ENCODE measurements at places on chromosomes 2 and 18.
A peak's percentile ranks its signal among the peaks of the same experiment; 100 is the strongest.

GRCh38 chr2:140496714-140497113 is 1634.1 kb downstream of the LRP1B start:
- DNase-seq = no peak

DNA sequence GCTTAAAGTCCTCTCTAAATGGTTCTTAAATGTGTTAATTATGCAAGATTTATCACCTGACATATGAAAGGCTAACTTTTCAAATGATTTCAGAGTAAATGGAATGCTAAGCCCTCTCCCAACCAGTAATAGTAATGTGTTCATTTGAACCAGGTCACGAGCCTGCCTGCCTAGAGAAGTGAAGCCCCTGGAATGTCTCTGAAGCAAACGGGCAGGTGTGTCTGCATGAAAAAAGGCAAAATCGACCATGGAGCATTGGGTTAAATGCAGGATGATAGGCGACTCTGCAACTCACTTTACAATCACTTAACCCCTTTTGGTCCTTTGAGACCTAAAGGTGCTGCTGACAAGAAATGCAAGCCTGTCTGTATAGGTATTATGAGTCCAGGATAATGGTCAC is 798.4 kb upstream of the ACVR2A start:
- no peak for DNase-seq

DNA sequence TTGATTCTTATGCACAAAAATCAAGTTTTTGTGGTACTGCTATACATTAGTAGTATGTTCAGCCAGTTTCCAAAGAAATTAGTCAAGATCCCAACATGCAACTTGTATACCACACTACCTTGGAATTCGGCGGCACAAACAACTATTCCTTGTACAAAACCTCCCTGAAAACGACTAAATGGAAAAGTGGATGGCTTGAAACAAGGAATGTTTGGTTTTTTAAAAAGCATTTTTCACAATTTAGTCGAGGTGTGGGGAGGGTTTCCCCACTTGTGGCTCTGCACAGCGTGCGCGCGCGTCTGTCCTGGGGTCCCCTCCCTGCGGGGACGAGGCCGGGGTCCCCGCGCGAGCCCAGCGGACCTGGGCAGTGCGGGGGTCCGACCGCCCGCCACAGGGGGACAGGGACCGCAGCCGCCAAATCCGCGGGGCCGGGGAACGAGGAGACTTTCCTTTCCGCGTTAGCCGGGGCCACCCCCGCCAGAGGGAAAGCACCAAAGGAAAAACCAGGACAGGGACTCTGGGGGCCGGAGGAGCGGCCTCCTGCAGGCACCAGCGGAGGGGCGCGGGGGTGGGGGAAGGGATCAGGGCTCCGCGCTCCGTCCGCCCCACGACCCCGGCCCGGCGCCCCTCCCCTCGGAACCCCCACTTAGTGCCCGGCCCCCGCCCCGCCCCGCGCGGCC is 534 bp upstream of the SOCS6 start:
- peak; percentile 71 for DNase-seq

- peak; percentile 90 for DNase-seq
Observed at GRCh38 chr2:10079870-10080535, at the start of gene CYS1. TSS of gene CYS1 (minus strand) at chr2:10080411. CDS start at chr2:10080223, 188 bp downstream.

GRCh38 chr2:27084297-27085061 is 2.1 kb upstream of the KHK start:
- DNase-seq = no peak

DNA sequence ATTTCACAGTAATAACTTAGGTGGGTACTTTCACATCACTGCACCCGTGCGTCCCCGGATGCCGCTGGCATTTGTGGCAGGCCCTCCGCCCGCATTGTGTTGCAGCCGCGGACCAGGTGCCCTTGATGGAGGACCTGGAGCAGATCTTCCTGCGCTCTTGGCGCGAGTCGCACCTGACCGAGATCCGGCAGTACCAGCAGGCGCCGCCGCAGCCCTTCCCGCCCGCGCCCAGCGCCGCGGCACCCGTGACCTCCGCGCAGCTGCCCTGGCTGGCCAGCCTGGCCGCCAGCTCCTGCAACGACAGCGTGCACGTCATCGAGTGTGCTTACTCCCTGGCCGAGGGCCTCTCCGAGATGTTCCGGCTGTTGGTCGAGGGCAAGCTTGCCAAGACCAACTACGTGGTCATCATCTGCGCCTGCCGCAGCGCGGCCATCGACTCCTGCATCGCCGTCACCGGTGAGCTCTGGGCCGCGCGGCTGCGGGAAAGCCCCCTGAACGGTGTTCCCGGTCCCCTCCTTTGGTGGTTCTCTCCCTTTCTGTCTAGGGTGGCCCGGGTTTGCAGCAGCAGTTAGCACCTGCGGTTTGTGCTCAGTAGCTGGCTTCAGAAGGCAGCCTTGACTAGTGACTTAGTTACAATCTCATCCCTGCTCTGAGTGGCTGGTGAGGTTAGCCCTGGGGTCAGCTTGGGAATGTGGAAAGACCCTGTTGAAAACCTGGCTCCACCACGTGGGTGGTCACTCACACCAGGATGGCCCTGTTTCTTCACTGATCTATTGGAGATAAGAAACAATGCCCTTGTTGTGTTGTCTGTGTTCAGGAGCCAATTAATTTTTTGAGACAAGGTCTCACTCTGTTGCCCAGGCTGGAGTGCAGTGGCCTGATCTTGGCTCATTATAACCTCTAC is 59.1 kb downstream of the GREB1 start:
- no peak for DNase-seq

- no peak for DNase-seq
Observed at GRCh38 chr18:35164133-35164532, 76.7 kb upstream of the ZNF397 start.

GRCh38 chr2:241959751-241960269 is 90.3 kb downstream of the RTP5 start:
- no peak for DNase-seq

- DNase-seq = no peak
Observed at GRCh38 chr2:63000801-63001200, 49.8 kb upstream of the OTX1 start.

GRCh38 chr2:113212245-113213060 is 38.7 kb downstream of the PSD4 start:
- DNase-seq = no peak

- no peak for DNase-seq
Observed at GRCh38 chr2:239271882-239272281, 128.9 kb downstream of the HDAC4 start.

DNA sequence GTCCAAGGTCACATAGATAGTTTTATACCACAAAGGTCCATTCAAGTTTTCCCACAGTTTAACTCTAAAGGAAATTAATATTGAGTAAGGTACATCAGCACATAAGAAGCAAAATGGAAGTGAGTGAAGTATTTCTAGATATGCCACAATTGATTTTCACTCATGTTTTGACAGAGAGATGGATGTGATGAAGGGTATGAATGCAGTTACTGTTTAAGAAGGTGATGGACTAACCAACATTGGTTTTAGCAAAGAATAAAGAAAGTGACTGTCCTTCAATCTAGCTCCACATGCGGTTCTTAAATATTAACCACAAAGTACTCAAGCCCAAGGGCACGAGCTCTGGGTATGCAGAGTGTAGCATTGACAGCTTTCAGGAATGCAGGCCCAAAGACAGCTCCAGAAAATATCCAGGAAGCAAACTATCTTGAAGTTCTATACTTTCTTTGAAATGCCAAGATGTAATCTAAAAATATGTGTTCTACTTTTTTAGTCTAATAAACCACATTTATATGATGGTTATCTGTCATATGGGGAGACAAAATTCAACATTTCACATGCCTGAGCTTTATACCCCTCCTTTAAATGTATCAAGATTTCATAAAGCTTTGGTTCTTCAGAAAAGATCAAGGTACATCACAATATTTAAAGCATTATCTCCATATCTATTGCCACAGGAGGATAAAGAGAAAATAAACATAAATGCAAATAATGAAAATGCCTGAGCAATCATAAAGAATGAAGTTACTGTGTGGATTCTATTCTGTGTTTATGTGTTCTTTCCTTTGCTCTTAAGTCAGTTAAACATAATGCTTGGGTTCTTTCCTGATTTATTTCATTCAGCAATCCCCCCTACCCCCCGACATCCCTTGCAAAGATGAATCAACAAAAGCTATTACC is 6.7 kb upstream of the SCN1A start:
- DNase-seq = no peak

DNA sequence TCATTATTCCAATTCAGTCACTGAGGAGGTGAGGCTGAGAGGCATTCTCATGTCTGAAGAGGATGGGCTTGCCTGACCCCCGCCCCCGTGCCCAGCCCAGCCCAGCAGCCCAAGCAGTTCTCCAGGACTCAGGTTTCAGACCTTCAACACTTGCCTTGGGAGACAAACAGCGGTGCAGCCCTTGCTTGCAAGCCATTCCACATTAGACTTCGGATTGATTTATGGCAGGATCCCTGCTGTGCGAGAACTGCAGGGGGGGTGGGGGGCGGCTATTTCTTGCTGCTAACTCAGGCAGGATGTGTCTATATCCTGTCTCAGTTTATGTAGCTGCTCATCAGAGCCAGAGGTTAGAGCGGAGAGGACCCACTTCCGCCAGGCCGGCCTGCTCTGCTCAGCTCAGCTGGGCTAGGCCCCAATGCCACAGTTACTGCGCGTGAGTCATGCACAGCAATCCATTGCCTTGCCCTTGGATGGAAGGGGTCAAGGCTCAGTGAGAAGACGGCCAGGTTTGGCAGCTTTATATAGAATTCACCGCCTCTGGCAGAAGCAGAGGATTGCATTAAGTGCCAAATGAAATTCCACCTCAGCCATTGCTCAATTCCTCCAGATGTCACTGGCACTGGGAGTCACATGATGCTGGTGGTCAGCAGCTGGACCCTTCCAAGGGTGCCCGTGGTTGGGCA is 1.8 kb downstream of the GYPC start:
- DNase-seq = peak; percentile 81

DNA sequence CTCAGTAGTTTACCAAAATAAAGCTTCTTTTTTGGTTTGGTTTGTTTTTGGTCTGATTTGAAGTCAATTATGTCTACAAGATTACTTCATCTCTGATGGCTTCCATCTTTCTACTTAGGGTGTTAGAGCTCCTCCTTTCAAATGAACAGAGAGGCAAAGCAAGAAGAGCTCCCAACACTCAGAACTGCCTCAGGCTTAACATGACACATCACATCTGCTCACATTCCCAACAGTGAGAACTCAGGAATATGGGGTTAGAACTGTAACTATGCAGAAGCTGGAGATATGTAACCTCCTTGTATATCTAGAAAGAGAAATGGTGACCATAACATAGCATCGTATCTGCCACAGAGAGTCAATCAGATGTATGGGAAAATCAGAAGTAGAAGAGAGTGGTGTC is 11.4 kb upstream of the LRATD1 start:
- DNase-seq = no peak

DNA sequence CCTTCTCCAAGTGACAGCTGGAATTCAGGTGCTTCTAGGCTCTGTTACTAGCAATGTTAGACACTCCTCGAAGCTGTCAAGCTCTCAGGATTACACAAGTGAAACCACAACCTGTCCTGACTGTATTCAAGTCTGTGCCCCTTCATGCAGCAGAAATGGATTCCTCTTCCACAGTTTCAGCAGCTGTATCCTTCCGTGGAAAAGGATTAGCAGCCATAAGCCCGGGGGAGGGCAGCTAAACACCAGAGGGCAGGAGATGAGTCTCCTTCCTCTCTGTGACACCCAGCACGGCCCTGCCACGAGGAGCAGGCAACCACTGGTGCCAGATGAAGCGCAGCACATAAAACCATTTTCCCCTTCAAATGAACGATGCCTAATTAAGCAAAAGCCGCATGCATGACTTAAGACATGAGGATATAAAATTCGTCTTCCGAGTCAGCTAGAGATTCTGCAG is 1.2 kb downstream of the ST3GAL5 start:
- peak; percentile 40 for DNase-seq

- no peak for DNase-seq
Observed at GRCh38 chr2:142533177-142533576, 344.3 kb upstream of the KYNU start.

- DNase-seq = no peak
Observed at GRCh38 chr18:42891705-42892104, 223.8 kb downstream of the RIT2 start.

GRCh38 chr18:10081492-10081891 is 167.7 kb downstream of the VAPA start:
- no peak for DNase-seq

- no peak for DNase-seq
Observed at GRCh38 chr2:61340242-61340641, 130.6 kb downstream of the USP34 start.

DNA sequence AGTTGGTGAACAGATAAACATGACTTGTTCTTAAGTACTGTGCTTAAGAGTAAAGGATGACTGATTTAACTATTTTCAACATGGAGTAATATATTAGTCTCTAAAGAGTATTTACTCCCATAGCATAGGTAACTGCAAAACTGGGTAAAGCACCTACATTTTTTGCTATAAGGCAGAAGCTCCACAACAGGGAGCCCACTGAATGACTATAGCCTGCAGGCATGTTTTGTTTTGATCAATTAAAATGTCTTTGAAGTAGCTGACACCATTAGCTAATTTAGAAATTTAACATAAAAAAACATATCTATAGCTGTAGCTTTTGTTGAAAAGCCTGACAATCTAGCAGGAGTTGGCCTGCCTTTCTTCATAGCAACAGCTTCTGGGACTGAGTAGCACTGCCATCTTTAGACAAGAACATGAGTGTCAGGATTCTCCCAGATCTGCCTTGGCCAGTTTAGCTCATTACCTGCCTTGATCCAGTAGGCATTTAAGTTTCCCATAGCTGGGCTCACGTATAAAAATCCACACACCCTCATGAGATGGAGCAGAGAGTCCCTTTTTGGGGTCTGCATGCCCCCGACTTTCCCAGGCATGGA is 1935.1 kb upstream of the PIK3C3 start:
- no peak for DNase-seq

GRCh38 chr2:230870544-230871360 is 6.0 kb downstream of the ITM2C start:
- no peak for DNase-seq

DNA sequence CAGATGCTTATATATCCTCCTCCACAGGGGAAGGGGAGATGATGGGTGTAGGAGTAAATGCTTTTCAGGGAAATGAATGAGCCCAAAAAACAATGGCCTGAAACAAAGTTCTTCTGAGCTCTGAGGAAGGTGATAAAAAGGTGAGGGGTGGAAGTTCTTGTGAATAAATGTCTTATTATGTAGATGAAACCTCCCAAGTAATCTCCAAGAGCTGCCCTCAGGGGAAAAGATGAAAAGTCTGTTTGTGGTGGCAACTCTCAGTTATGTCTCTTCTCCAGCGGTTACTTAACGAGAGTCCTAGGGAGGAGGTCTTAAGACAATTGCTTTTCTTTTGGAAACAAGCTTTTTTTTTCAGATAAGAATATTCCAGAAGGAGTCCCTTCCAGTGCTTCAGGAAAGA is 115.5 kb upstream of the CHAC2 start:
- DNase-seq = no peak

DNA sequence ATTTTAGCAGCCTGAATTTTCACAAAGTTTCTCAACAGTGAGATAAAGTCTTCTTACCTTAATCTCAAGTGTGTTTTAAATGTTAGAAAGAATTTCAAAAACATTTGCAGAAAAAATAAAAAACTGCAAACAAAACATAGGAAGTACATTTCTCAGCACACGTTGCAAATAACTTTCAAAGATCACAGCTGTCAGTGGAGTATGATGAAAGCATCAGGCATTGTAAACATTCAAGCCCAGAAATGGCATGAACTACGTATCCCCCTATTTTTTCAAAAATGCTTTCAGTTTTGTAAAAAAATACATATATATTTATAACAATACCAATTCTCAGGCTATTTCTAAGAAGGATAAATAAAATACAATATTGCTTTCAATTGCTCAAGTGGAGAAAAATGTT is 320.6 kb upstream of the TFPI start:
- no peak for DNase-seq

- no peak for DNase-seq
Observed at GRCh38 chr2:238338710-238339394, 18.5 kb downstream of the TRAF3IP1 start.

All from GM20000 (cell line).